Stimulated activated CD8-positive, alpha-beta memory T cell treated with anti-CD3 and anti-CD28 coated beads, Interleukin-7, amount 100 ng/mL, for 1 hour (primary cell): ENCODE measurements at places on chromosomes 4 and X.

- DNase-seq, result no peak
Observed at GRCh38 chr4:168269896-168270295, 48.7 kb downstream of the DDX60 start.

DNA sequence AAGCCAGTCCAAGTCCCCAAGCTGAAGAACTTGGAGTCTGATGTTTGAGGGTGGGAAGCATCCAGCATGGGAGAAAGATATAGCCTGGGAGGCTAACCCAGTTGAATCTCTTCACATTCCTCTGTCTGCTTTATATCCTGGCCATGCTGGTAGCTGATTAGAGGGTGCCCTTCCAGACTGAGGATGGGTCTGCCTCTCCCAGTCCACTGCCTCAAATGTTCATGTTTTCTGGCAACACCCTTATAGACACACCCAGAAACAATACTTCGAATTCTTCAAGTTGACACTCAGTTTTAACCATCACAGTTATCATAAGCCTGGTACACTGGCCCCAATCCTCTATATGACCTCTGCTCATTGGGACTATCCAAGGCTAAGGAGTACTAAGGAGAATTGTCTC is 124.1 kb upstream of the WDR1 start:
- no peak for DNase-seq

DNA sequence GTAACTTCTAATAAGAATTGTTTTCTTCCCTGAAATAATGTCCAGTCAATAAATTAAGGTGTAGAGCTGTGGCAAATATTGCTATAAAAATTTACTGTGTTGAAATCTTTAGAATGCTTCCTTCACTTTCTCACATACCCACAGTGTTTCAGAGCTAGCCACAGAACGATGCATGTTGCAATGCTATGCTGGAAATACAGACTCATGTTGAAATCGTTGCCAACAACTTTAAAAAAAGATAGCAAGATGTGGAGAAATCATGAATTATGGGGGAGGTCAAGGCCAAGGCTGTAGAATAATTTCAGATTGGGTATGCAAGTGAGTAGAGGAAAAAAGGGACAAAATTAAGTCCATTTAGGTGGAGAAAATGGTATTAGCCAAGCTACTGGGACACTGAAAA is 204.8 kb downstream of the VEGFC start:
- DNase-seq, result no peak

DNA sequence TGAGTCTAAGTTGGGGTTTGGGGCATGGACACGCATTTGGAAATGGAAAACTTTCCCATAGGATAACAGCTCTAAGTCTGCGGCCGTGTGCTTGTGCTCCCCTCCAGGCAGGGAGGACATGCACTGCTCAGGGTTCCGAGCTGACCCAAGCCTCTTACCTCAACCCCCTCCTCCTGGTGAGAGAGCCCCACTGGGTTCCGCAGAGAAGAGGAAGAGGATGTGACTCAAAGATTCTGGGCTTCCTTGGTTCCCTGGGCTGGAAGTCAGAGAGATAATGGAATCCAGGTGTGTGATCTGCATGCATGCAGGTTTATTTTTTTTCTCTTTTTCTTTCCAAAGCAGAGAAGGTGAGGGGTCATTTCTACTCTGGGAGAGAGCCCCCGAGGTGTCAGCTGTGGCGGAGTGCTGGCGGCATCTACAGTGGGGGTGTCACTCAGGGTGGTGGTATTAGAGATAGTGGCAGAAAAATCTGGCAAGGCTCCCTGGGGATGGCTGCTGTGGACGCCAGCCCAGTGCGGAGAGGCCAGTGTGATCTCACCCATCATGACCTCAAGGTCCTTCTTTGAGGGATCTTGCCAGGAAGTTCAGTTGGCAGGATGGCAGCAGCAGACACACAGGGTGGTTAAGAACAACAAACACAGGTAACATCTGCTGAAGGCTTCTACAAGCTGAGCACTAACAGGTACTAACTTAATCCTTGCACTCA is 168.7 kb upstream of the HAND2 start:
- no peak for DNase-seq

DNA sequence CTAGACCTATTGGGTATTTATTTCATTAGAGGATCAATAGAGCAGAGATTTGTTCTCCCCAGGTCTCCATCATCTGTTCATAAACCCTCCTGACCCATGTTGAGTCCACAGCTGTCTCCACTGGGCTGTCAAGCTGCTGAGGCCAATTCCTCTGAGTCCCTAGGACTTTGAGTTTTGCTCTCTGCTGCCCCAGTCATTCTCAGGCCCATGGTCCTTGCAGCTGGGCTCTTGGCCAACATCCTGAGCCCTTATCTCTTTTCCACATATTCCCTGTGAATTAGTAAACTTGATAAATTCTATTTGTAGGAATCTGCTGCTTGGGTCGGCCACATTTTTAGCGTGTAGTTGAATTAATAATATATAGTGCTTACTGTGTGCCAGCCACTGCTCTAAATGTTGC is 41.9 kb downstream of the FHL1 start:
- DNase-seq, result no peak

GRCh38 chr4:124483048-124483906 is 229.3 kb downstream of the ANKRD50 start:
- no peak for DNase-seq

DNA sequence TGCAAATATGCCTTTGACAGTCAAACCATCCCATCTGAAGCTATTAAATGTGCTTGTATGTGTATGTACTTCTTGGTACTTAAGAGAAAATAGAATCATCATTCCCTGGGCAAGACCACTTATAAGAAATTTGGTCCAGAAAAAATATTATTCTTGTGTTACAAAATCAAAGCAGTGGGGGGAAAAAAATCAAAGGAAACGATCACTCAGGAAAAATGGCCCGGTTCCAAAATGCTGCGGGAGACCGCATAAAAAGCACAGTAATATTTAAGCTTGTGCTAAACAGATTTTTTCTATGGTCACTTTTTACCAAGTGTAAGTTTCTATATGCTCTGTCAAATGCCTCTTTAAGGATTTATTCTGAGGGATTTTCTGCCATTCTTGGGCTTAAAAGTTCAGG is 36.1 kb downstream of the RAI2 start:
- DNase-seq, result no peak

- DNase-seq, result no peak
Observed at GRCh38 chr4:31283679-31284078, 563.5 kb downstream of the PCDH7 start.

DNA sequence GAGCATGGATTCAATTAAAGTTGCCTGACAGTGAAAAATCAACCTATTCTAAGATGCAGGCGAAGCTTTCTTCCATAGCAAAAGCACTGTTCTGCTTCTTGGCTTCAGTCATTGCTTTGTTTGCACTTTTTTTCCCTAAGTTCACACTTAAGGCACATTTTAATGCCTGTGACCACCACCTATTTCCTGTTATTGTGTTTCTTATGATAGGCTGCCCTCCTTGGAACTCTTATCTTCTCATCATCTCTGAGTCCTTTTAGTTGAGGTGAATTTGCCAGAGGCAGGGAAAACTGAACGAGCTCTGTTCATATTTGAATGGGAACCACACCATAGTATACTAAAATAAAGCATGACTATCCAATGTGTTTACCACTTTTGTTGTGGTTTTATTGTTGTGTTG is 119.8 kb downstream of the SPCS3 start:
- no peak for DNase-seq

DNA sequence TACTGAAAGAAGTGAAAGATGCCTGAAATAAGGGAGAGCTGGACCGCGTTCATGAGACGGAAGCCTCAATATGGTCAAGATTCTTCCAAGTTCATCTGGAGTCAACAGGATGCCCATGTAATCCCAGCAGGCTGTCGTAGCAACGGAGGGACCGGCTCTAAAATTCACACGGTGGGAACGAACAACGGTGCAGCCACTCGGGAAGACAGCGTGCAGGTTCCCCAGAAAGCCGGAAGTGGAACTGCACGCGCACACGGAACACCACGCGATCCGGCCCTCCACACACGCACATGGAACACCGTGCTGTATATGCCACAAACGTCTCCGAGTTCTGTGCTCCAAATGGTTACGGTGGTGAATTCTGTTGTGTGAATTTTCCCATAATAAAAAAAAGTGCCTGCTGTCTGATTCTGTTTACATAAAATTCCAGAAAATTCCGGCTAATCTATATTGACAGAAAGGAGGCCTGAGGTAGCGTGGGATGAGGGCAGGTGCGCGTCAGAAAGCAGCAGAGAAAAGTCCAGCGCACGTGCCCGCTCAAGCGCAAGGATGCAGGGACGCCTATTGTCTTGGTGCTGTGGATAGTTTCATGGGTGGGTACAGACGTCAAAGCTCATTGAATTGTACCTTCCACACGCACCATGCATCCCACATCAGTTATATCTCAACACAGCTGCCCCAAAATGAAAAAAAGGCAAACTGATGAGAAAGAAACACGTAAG is 31.2 kb downstream of the PPP2R3B start:
- no peak for DNase-seq

- DNase-seq, result no peak
Observed at GRCh38 chrX:5397409-5397808, 831.3 kb downstream of the NLGN4X start.

- no peak for DNase-seq
Observed at GRCh38 chr4:1770791-1771231, 22.3 kb upstream of the FGFR3 start.

GRCh38 chr4:81594490-81595159 is 122.9 kb upstream of the RASGEF1B start:
- DNase-seq, result no peak

GRCh38 chr4:41360921-41361793 is 104.4 kb downstream of the UCHL1 start:
- no peak for DNase-seq

DNA sequence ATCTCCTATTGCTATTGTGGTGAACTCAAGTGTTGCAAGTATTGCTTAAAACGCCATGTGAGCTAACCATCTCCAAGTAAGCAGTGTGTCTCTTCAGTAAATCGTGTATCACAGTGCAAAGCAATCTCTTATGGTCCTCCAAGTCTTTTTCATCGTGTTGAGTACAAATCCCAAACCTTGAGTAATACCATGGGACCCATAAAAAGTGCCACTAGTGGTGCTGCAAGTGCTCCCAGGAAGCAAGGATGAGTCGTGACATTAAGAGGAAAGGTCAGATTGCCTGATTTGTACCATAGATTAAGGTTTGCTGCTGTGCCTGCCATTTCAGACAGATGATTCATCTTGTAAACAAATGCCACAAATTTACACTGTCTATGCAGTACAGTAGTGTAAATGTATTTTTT is 66.9 kb upstream of the BMPR1B start:
- DNase-seq, result no peak
